Fibroblast of skin of right quadriceps (primary cell): ENCODE measurements at places on chromosomes 11 and 22.

- peak; percentile 74 for DNase-seq
Measured at GRCh38 chr22:32985899-32986765, 72.0 kb downstream of the SYN3 start.

DNA sequence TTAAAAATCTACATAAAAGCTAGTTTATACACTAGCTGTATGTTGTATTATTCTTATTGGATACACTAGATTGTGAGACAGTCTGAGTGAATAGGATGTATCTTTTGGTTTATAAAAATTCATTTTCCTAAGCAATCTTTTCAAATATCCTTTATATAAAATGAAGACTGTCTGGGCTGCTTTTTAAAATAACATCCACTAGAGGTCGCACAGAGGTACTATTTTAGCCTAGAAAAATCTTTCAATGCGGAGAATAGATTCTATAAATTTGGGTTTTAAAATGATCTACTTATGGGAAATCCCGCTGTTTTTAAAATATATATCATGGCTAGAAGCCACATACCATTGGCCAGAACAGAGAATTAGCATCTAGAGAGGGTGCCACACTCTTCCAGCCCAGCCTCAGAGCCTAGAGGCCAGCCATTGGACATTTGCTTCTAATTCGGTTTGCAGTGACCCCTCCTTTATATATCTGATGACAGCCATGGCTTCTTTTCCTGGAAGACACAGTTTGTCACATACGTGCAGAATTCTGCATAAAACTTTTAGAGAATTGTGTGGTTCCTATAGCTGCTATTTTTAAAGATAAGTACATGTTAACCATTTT, 7.3 kb downstream of the C11orf97 start:
- peak; percentile 35 for DNase-seq

- no peak for DNase-seq
Measured at GRCh38 chr11:65298131-65298535, 16.5 kb upstream of the CDC42EP2 start.

DNA sequence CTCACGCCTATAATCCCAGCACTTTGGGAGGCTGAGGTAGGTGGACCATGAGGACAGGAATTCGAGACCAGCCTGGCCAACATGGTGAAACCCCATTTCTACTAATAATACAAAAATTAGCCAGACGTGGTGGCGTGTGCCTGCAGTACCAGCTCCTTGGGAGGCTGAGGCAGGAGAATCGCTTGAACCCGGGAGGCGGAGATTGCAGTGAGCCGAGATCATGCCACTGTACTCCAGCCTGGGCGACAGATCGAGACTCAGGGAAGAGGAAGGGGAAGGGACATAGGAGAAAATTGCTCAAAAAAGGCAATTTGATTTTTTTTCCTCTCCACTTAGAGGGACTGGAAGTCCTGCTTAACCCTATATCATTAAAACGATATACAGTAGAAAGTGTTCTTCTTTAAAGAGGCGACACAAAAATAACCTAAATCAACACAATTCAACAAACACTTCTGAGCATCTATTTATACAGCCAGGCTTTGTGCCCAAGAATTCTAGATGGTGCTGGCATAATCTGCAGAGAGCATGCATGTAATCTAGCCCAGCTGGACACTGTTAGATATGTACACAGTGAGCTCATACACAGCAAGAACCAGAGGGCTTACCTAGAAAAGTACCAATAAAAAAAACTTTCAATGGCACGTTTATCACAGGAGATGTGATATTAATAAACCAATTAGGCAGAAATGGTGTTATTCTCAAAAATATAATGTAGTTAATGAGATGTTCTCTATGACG, 20.9 kb upstream of the DENND5A start:
- no peak for DNase-seq

DNA sequence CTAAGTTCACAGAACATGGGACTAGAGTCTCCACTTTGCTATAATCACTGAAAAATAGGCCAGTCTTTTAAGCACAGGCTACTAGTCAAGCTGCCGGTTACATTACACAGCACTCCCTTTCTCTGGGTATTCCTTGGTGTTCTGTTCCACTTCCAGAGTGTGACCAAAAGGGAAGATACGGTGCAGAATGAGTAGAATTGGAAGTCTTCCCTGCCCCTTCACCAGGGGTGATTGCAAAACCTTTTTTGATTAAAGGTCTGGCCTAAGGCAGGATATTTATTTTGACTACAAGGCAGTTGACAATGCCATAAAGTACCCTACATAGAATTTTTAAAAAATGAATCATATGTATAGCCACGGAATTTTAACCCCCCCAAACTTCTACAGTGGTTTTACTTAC, 59.6 kb upstream of the ADORA2A start:
- DNase-seq, result peak; percentile 53

GRCh38 chr11:121890946-121891515, 225.0 kb downstream of the BLID start:
- no peak for DNase-seq
